ENCODE measurements at places on chromosomes 1 and 21.
A peak's percentile ranks its signal among the peaks of the same experiment; 100 is the strongest.

DNA sequence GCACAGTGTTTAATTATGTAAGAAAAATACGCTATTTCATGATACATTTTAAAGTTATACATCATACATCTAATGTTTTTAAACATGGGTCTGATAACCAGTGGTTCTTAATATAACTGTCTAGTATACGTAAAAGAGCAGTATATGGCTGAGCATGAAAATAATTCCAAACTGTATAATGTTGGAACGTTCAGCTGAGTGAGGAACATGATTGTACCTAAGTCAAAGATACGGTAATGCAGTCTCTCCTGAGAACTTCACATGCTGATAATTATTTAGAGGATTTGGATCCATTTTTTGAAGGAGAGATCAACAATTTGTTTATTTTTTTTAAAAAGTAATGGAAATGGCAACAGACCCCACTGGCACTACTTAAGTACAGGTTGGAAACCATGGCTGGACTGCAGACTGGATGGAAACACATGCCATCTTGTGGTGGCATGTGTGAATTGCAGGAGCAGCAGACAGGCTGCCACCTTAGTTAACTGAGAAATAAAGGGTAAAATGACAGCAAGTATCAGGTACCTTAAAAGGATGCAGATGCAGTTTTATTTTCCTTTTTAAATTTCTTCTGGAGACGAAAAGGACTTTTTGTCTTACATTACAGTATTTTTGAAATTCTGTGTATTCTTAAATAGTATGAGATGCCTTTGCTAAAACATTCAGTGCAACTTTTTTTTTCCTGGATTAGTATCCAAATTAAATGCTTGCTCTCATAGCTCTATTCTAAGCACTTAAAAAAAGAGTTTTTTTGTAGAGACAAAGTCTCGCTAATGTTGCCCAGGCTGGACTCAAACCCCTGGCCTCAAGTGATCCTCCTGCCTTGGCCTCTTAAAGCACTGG is 73.8 kb downstream of the MTR start:
- no peak overlapping the region for H3K27ac ChIP-seq
- DNase-seq: peak; percentile 14
- H3K36me3 ChIP-seq: peaks cover 34% of the 10 kb centered on the region
- peaks cover 18% of the 10 kb centered on the region for H3K4me1 ChIP-seq
- no peaks in the 10 kb centered on the region for H3K27me3 ChIP-seq
- no peak overlapping the region for H3K4me3 ChIP-seq

- H3K36me3 ChIP-seq: no peaks in the 10 kb centered on the region
- H3K27me3 ChIP-seq: peaks cover 7% of the 10 kb centered on the region
- H3K4me1 ChIP-seq: no peaks in the 10 kb centered on the region
- no peak overlapping the region for H3K4me3 ChIP-seq
Observed at GRCh38 chr1:152946248-152946647, 758 bp upstream of the SPRR5 start.

DNA sequence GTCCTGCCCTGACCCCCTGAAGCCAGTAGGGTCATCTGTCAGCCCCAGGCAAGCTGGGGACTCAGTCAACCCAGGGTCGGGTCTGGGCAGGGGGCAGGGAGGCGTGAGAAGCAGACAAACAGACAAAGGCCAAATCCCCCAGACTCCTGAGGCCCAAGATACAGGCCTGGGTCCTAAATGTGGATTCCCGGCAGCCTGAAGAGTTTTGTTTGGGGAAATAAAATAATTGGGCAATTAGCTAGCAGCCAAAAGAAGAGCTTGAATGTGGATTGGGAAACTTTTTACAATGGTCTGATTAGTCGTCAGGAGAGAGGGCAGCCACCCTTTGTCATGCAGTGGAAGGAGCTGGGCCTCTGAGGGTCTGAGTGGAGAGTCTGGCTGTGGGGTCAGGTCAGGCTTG is 4.5 kb upstream of the LEFTY2 start:
- H3K4me3 ChIP-seq: no peak overlapping the region
- H3K36me3 ChIP-seq: no peaks in the 10 kb centered on the region
- DNase-seq: no peak
- H3K27me3 ChIP-seq: peaks cover 13% of the 10 kb centered on the region
- no peak overlapping the region for H3K27ac ChIP-seq

DNA sequence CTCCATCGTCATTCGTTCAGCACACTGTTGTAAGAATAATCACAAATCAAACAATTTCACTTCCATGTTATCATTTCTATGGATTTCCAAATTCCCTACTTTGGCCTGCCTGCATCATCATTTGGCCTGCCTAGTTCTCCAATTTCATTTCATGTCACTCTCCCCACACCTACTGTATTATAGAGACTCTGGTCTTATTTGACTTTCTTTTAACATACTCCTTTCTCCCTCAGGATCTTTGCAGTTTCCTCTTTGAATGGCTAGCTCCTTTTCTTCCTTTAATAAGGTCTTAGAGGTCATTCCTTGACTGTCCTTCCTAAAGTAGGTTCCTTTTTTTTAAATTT is 36.3 kb upstream of the PODN start:
- H3K27me3 ChIP-seq: no peaks in the 10 kb centered on the region
- H3K4me3 ChIP-seq: no peak overlapping the region
- DNase-seq: no peak
- peaks cover 4% of the 10 kb centered on the region for H3K36me3 ChIP-seq

- H3K27ac ChIP-seq: no peak overlapping the region
- no peaks in the 10 kb centered on the region for H3K4me1 ChIP-seq
- no peaks in the 10 kb centered on the region for H3K36me3 ChIP-seq
- H3K27me3 ChIP-seq: peaks cover 12% of the 10 kb centered on the region
- no peak overlapping the region for H3K4me3 ChIP-seq
- no peak for DNase-seq
Observed at GRCh38 chr1:94560333-94560732, 18.8 kb upstream of the F3 start.

GRCh38 chr21:45941338-45941710 is 40.2 kb upstream of the COL6A1 start:
- DNase-seq: no peak
- H3K36me3 ChIP-seq: no peaks in the 10 kb centered on the region
- H3K4me1 ChIP-seq: no peaks in the 10 kb centered on the region
- no peak overlapping the region for H3K4me3 ChIP-seq

- no peak overlapping the region for H3K27ac ChIP-seq
- no peaks in the 10 kb centered on the region for H3K36me3 ChIP-seq
- no peaks in the 10 kb centered on the region for H3K4me1 ChIP-seq
- H3K4me3 ChIP-seq: no peak overlapping the region
Observed at GRCh38 chr1:10765734-10766478, 30.5 kb downstream of the CASZ1 start.

DNA sequence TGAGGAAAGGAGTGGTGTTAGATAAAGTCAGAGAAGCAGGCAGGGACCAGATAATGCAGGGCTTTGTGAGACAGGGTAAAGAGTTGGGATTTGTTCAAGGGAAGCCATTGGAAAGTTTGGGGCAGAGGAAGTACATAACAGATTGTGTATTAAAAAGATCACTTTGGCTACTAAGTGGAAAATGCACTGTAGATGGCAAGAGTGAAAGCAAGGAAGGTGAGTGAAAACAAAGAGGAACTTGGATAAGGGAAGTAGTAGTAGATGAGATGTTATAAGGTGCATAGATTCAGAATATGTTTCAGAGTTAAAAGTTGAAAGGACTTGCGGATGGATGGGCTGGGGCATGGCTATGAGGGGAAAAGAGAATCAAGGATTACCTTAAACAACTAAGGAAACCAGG is 17.4 kb downstream of the MRPL39 start:
- H3K27ac ChIP-seq: no peak overlapping the region
- DNase-seq: no peak
- no peaks in the 10 kb centered on the region for H3K27me3 ChIP-seq
- no peak overlapping the region for H3K4me3 ChIP-seq
- peaks cover 16% of the 10 kb centered on the region for H3K4me1 ChIP-seq
- H3K36me3 ChIP-seq: peaks cover 65% of the 10 kb centered on the region

DNA sequence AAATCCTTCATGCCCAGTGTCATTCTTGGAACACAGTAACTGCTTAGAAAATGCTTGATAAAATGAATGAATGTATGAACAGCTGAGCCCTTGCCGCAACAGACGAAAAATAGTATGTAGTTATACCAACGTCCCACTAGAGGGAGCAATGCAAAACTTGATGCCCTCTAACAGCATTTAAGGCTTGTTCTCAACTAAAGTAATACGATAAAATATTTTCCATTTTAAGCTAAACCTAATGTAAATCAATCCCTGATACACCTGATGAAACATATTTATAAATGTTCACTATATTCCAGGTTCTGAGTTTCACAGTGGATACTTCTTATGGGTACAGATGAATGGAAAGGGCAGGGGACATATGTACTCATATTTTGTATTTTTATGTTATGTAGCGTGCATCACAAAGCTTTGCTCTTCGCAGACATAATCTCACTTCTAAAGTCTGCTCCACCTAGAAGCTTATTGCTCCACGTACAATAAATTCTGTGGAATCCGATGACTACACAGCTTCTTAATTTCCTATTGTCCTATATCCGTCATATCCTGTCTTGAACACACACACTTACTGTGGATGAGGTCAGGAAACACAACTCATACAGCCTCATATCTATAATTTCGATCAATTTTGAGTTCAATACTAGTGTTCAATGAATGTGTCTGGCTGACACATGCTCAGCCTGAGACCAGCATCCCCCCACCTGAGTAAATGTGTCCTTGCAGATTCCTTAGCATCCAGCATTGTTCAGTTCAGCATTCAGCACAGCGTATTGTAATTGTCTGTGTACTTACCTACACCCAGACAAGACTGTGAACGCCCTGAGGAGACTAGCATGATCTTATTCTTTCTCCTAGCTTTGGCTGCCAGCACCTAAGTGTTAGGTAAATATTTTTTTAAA is 4.4 kb upstream of the UTP25 start:
- peaks cover 27% of the 10 kb centered on the region for H3K4me1 ChIP-seq
- H3K27ac ChIP-seq: no peak overlapping the region
- no peak for DNase-seq
- peak overlapping the region; percentile 1 for H3K4me3 ChIP-seq

DNA sequence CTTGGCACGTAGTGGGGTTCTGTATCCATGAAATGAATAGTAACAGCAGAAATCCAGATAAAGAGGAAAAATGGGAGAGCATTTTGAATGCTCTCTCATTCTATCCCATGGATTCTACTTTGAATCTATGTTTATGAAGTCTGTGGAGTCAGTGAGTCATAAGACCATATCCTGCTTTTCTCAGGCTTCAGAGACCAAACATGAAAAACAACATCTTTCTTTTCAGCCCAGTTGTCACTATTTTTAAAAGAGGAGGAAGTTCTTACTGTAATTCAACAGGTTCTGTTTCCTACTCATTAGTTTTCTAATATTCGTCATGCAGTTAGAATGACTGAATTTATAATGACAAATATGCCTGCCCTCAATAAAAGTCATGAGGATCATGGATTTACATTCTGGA is 39.4 kb upstream of the CD55 start:
- no peaks in the 10 kb centered on the region for H3K27me3 ChIP-seq
- peak overlapping the region; percentile 55 for H3K4me3 ChIP-seq
- peak overlapping the region; percentile 57 for H3K27ac ChIP-seq

GRCh38 chr1:218324226-218324580 is 20.9 kb upstream of the TGFB2 start:
- H3K36me3 ChIP-seq: peaks cover 3% of the 10 kb centered on the region
- no peak overlapping the region for H3K4me3 ChIP-seq
- DNase-seq: no peak

DNA sequence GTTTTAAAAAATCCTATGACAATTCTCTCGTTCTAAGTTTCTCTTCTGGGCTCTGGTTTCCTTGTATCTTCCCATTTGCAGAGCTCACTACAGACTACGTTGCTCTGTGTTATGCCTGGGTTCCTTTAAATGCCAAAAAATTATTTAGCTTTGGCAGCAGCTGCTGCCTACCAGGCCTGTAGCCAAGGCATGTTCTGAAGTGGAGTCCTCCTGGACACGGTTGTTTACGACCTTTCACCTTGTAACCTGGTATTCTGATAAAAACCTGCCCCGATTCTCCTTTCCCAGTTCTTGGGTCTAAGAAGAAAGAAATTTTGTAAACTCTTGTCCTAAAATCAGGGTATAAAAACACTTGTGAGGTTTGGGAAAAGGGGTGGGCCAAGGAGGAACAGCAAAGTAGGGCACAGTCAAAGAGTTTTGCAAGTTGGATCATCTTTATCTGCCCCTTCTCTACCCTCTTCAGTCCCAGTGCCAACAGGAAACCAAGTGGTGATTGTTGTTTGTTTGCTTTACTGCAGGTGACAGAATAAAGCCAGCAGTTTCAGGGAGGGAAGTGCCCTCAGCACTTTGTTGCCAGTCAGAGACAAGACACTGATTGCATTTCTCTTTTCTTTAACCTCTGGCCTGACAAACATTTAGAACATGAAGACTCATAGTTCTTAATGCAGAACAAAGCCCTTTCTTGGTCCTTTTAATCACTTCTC is 3.1 kb upstream of the TXNIP start:
- peaks cover 40% of the 10 kb centered on the region for H3K4me1 ChIP-seq
- H3K4me3 ChIP-seq: peak overlapping the region; percentile 70
- no peaks in the 10 kb centered on the region for H3K27me3 ChIP-seq
- DNase-seq: no peak
- H3K27ac ChIP-seq: peak overlapping the region; percentile 99
- H3K36me3 ChIP-seq: peaks cover 19% of the 10 kb centered on the region

DNA sequence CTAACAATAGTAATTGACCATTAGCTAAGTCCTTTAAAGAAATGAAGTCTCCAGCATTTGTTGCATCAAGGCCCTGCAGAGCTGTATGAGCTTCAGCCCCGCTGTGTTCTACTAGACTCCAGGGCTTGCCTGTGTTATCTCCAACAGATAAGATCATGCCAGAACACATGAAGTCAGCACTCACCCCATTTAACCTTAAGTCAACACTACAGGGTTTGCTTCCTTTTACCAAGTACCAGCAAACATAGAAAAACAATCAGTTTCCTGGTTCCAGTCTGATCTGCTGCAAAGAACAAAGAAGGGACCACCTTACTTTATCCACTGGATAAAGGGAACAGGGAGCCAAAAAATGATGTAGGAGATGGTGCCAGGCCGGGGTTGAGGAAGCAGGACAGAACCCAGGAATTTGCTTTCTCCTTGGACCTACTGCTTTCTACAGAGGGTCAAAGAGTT is 41.3 kb upstream of the ENAH start:
- no peak overlapping the region for H3K4me3 ChIP-seq
- peaks cover 2% of the 10 kb centered on the region for H3K27me3 ChIP-seq
- H3K27ac ChIP-seq: no peak overlapping the region
- no peaks in the 10 kb centered on the region for H3K36me3 ChIP-seq
- no peaks in the 10 kb centered on the region for H3K4me1 ChIP-seq
- no peak for DNase-seq

GRCh38 chr1:55669293-55669692 is 454.1 kb upstream of the USP24 start:
- H3K36me3 ChIP-seq: no peaks in the 10 kb centered on the region
- H3K27ac ChIP-seq: no peak overlapping the region
- no peak for DNase-seq
- no peak overlapping the region for H3K4me3 ChIP-seq
- no peaks in the 10 kb centered on the region for H3K4me1 ChIP-seq

- H3K4me1 ChIP-seq: peaks cover 12% of the 10 kb centered on the region
- no peak overlapping the region for H3K4me3 ChIP-seq
- no peak for DNase-seq
Observed at GRCh38 chr21:25967181-25967900, 203.2 kb downstream of the APP start.

- no peaks in the 10 kb centered on the region for H3K36me3 ChIP-seq
- DNase-seq: no peak
- H3K4me3 ChIP-seq: no peak overlapping the region
- H3K27me3 ChIP-seq: peaks cover 7% of the 10 kb centered on the region
Observed at GRCh38 chr1:29639156-29639736, 402.9 kb downstream of the PTPRU start.

- no peaks in the 10 kb centered on the region for H3K36me3 ChIP-seq
- no peak for DNase-seq
- no peak overlapping the region for H3K27ac ChIP-seq
- H3K4me3 ChIP-seq: no peak overlapping the region
- no peaks in the 10 kb centered on the region for H3K4me1 ChIP-seq
Observed at GRCh38 chr1:162676087-162676486, 43.8 kb downstream of the DDR2 start.
